ENCODE measurements at places on chromosomes 4 and X.

DNA sequence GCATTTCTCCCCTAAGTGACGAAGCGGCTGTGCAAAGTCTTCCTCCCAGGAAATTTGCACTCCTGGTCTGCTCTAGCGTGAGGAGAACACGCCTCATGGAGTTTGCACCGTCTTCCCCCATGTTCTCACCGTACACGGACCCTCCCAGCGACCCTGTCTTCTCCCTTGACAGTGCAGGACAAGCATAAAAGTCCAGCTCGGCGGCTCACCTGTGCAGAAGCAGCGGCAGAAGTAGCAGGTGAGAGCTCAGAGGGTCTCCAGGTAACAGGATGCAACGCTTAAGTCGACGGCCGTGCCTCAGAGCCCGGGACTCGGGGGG lies 314 bp downstream of the P2RY8 start:
- no peak for DNase-seq

GRCh38 chrX:23483396-23483795 lies 148.7 kb downstream of the PTCHD1 start:
- no peak for DNase-seq

- no peak for DNase-seq
Observed at GRCh38 chrX:7074148-7074907, 73.2 kb upstream of the STS start.

DNA sequence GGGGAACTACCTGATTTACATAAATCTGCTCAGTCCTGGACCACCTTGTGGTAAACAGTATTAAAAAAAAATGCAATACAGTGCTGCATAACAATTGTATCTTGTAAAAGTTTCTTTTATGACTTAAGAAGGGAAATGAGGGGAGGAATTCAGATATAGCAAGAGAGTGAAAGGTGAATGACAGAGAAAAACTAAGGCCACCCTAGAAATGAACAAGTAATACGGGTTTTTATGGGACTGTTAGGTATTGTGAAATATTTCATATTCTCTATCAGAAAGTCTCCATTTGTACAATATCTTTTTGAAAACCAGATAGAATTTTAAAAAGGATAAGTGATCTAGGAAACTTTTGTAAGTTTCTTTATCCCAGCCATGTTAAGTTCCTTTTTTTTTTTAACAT lies 69.7 kb upstream of the NOCT start:
- no peak for DNase-seq

GRCh38 chr4:18134111-18134510 lies 112.6 kb upstream of the LCORL start:
- DNase-seq, result no peak

All from activated CD4-positive, alpha-beta T cell treated with anti-CD3 and anti-CD28 coated beads, Interleukin-10, Interleukin-2, amounts not matched to agents 100 ng/mL and 50 ng/mL, durations not matched to agents 16 hours and 8 hours (primary cell).